ENCODE measurements at places on chromosomes 7 and 10.
A peak's percentile ranks its signal among the peaks of the same experiment; 100 is the strongest.

DNA sequence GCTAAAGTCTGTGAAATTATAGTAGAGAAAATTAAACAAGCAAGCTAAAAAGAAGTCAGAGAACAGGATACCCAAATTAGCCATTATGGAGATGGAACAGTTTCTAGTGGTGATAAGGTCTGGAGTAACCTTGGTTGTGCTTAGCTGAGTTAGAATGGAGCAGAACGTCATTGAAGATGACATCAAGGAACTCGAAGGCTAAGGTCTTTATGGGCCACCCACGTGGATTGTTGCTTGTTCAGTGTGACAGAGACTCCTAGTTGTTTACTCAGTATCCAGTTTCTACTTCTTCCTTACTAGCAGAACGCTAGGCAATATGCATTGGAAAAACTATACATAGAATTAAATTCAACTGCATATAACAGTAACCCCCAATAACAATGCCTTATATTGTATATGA lies 39.7 kb downstream of the AHCYL2 start:
- no peak for DNase-seq

DNA sequence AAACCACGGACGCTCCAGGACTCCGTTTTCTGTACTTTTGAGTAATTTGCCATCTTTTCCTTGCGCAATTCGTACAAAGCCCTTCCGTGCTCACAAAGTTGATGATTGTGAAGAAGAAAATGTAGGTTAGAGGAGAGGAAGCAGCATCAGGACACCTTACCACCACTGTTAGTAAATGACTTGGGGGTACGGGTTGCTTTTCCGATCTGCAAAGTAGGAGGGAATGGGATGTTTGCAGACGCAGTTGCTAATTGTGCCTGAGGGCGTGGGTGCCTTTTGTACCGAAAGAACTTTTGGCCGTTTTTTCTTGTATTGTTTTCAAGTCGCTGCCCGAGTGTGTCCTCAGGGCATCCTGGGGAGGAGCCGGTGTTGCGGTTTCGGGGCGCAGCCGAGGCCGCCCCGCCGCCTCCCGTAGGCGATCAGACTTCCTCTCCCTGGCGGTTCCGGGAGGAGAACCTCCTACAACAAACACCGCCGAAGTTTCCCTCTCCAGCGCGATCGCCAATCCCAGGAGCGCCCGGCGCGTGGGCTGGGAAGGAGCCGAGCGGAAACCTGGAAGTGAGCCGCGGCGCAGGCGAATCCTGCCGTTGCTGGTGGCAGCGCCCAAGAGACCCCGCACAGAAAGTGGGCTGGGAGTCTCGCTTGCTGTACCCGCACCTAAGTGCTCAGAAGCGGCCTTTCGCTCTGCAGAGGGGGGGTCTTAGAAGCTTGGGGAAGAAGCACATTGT lies 1.0 kb downstream of the PRR15 start:
- no peak for DNase-seq

- DNase-seq, result peak; percentile 91
Measured at GRCh38 chr7:55254596-55255495, 110.3 kb upstream of the LANCL2 start.

DNA sequence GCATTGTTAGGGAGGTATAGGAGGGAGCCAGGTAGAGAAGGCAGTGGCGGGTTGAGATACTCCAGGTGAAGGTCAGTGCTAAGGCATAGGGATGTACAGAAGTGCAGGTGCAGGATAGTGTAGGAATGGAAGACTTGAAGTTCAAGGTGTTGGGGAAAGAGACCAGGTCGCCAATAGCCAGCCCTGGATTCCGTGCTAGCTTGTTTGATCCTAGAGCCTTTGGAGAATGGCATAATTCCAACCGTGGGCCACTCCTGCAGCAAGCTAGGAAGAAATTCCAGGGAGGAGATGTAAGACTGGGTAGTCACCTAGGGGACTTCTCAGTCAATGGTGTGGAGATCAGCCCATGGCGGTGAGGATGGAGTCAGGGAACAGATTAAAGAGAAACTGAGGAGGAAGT lies 272.7 kb downstream of the RPS24 start:
- no peak for DNase-seq

- no peak for DNase-seq
Measured at GRCh38 chr10:76444034-76444800, 1012.8 kb downstream of the LRMDA start.

GRCh38 chr10:59896191-59896590 lies 10.2 kb downstream of the CCDC6 start:
- no peak for DNase-seq

- no peak for DNase-seq
Measured at GRCh38 chr7:71746006-71746405, 614.1 kb downstream of the GALNT17 start.

- DNase-seq, result no peak
Measured at GRCh38 chr10:101565936-101566332, 22.1 kb downstream of the POLL start.

DNA sequence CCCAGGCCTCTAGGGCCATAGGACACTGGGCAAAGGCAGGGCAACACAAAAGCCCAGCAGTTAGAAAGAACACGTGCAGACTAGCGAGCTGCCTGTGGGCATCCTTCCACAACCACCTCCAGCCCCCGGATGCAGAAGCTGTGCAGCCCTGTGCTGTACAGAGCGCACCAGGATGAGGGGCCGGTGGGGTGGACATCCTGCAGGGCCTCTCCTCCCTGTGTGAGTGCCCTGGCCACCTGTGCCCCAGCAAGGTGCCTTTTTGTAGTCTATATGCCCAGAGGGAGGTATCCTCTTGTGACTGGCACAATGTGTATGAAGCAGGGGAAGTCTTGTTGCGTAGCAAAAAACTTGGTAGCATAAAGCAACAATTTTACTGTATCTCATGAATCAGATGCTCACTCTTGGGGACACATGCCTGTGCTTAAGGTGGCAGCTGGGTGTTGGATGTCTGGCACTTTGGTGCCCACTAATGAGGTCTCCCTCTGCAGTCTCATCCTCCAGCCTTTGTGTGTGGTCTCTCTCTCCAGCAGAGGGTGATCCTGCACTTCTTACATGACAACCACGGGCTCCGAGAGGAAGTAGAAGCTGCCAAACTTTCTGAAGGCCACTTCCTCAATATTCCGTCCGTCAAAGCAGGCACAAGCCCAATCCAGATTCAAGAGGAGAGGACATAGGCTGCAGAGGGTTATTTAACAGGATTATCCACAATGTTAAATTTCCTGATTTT lies 8.7 kb downstream of the NCAPG2 start:
- peak; percentile 32 for DNase-seq

- no peak for DNase-seq
Measured at GRCh38 chr7:114539575-114539974, 125.0 kb downstream of the FOXP2 start.

DNA sequence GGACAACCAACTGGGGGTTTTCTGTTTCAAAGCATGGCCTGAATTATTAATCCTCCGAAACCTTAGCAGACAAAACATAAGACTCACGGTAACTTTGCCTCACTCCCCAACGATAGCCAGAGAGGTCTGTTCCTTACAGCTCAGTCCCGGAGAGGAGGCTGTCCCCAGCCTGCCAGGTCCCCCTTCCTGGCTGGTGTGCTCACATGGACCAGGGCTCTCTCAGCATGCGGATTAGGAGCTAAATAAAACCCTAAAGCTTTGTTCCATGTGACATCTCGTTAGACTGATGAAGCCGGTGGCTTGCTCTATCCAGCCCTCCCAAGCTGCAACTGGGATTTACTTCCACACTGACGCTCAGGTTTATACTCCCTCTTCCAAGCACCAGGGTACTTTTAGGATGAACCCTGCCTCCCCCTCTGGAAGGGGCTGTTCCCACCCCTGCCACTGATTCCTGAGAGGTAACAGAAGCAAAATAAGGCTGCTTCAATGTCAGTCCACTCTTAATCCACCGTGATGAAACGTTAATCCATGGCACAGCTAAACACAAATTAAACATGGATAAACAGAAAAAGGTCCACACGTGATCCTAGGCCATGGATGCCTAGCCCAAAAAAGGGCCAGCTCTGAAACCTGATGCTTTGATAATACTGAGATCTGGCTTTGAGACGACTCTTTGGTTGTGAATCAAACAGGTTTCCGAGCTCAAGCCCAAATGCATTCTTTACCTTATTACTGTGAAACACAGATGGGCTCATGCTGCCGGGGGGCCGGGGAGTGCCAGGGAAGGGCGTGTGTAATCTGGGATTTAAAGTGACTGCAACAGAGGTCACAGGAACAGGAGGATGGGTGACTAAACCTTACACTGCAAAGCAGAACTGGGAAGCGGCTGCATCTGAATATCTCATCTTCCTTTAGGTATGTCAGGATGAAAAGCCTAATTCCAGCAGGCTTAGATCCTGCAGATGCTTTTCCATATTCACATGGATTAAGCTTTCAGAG lies 86.2 kb downstream of the ZRANB1 start:
- no peak for DNase-seq

DNA sequence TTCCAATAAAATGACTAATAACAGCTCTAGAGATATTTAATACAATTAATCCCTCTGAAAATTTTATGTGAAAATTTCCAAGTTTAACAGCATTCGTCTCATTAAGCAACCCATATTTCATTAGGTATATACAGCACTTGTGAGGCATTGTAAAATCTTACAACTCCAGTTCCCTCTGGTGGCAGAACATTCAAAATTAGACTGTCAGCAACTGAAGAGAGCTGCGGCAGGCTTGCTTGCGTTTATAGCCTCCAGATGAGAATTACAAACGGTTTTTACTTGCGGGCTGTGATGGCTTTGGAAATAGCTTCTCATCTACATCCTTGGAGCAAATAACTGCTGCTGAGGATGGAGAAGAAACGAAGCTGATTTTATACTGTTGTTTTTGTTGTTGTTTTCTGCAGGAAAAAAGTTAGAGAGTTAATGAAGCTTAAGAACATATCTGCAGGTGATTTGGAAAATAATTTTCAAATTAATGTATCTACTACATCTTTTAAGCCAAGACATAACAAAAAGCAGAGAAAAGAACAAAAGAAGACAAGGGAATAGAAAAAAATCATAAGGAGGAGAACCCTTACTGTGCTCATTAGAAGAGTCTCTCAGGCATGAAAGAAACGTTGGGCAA lies 171.3 kb downstream of the MAGI2 start:
- DNase-seq, result peak; percentile 40

DNA sequence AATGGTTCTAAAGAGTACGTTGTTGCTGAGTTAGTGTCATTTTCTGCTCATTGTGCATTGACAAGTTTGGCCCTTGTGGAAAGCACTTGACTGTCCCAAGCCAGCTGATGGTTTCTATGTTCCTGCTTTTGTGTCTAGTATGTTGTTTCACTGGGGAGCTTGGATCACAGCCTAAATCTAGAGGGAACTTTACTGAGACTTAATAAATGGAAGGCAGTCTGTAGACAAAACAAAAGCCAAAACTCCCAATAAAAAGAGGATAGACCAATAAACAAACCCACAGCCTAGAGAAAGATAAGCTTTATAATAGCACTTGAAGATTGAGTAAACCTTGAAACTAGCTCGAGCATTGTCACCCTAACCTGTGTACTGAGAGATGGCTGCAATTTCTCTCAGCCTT lies 196.8 kb downstream of the ADRA2A start:
- no peak for DNase-seq

- peak; percentile 13 for DNase-seq
Measured at GRCh38 chr7:139358541-139359365, 941 bp upstream of the LUC7L2 start.

DNA sequence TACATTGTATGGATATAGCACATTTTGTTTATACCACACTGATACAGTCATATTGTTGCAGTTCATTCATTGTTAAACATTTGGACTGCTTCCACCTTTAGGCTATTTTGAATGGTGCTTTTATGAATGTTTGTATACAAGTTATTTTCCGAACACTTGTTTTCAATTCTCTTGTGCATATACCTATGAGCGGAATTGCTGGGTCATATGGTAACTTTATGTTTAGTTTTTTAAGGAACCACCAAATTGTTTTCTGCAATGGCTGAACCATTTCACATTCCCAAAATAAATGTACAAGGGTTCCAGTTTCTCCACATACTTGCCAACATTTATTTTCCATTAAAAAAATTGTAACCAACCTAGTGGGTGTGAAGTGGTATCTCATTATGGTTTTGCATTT lies 4.0 kb upstream of the EXOC4 start:
- DNase-seq, result no peak

- no peak for DNase-seq
Measured at GRCh38 chr10:119233123-119233820, 25.9 kb downstream of the GRK5 start.

DNA sequence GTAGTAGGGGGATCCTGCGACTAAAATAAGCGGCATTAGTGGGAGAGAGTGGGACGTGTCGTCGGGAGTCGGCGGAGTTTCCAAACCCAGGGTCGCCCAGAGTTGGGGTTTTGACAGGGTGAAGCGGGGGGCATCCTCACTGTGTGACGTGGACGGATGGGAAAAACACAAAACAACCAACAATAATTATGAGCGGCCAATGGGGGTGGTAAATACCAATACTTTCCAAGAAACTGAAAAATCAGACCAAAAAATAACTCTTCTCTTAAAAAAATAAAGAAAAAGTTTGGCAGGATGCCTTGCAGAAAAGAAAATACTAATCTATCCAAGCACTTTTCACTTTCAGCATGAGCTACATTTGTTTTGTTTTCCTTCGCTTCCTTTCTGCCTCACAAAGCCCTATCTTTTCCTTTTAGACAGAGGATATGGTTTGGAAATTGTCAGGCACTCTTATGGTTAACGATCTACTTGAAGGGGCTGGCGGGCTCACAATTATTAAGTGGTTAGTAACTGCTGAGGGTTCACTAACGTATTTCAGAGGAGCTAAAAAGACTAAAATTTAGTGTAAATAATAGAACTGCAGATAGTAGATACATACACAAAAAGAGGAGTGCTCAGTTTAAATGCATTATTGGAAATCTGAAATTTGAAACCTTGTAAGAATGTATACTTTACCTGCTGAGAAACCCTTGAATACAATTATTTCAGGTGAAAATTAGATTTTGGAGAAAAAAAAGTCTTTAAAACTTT lies 802 bp upstream of the CDK6 start:
- no peak for DNase-seq

GRCh38 chr10:47452495-47453140 lies 31.3 kb downstream of the ANXA8 start:
- DNase-seq, result no peak

DNA sequence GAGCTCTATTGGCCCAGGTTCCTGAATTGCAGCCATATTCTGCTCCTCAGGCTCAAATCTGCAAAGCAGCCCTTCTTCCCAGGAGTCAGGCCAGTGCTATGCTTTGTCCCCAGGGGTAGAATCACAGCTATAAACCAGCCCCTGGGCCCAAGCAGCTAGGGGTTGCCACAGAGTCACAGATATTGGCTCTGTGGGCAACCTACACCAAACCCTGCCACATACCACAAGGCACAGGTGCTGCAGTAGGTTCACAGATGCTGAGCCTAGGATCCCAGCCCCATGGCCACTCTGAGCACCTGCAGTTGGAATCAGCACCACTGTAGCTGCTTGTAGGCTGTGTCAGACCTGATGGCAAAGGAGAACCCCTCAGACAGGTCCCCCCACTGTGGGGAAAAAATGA lies 43.1 kb upstream of the CAMK2B start:
- no peak for DNase-seq

- DNase-seq, result no peak
Measured at GRCh38 chr10:17479015-17479615, 24.7 kb upstream of the ST8SIA6 start.

- no peak for DNase-seq
Measured at GRCh38 chr10:30502266-30503060, 68.5 kb downstream of the MAP3K8 start.

Data from dorsolateral prefrontal cortex (tissue), 122 donors.